ENCODE measurements at places on chromosomes 1 and 21.

GRCh38 chr1:66373157-66373591 is 160.8 kb upstream of the SGIP1 start:
- DNase-seq, result no peak

DNA sequence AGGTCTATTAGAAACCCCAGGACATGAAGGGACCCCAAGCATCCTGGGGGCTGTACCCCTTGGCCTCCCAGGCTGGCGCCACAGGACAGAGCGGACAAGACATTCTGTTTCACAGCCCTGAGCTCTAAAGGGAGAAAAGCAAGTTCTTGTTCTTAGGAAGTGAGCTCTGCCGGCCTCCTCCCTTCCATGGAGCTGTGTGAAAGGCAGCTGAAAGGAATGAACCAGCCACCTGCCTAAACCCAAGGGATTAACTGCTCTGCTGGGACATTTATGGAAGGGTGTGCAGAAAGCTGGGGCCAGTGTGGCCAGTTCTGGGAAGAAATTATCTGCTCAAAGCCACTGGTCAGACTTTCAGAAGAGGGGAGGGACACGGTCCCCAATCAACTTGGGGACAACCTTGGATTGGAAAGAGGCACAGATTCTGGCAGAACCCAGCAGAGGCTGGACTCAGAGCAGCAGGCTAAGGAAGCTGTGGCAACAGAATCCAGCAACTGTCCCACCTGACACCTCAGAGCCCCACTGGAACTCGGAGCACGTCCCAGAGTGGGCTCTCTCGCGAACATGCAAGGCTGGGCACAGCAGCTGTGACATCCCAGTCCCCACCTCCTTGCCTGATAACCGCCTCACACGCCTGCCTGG is 2.1 kb downstream of the KLHL21 start:
- DNase-seq, result no peak

DNA sequence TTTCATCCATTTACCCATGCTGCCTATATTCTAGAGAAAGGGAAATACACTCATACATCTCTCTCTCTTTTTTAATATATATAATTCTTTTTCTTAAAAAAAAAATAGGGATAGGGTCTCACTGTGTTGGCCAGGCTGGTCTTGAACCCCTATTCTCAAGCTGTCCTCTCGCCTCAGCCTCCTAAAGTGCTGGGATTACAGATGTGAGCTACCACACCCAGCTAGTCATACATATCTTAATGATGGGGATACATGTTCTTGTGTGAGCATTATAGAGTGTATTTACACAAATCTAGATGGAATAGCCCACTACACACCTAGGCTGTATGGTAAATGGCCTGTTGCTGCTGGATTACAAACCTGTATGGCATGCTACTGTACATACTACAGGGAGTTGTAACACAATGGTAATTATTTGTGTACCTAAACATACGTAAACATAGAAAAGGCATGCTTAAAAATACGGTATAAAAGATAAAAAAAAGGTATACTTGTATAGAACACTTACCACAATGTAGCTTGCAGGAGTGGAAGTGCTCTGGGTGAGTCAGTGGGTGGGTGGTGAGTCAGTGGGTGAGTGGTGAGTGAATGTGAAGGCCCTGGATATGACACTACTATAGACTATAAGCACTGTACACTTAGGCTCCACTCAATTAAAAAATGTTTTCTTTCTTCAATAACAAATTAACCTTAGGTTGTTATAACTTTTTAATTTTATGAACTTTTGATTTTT is 72.9 kb downstream of the IVNS1ABP start:
- no peak for DNase-seq

DNA sequence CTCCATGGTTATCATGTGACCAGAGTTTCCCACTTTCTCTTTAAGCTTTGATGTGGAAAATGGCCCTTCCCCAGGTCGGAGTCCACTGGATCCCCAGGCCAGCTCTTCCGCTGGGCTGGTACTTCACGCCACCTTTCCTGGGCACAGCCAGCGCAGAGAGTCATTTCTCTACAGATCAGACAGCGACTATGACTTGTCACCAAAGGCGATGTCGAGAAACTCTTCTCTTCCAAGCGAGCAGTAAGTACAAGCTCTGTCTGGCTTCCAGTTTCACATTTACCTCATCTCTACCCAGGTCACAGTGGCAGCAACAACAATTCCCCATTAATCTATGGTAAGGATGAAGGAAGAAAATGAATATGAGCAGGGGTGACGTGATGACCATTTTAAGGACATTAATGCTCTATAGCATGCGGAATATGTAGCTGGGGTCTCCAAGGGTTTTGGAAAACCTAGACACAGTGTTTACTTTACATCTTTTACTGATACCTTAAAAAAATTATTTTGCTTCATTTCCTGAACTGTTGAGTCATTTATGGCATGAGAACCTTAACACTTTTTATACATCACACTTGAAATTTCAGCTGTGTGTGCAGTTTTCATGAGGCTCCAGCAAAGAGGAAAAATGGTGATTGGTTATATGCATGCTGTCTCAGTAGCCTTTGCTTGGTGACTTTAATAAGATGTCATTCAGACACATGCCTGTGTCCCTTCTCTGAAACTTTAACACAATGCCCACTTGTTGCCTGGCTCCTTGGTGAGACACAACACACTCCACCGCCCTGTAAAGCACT is 286.3 kb upstream of the SGIP1 start:
- no peak for DNase-seq

DNA sequence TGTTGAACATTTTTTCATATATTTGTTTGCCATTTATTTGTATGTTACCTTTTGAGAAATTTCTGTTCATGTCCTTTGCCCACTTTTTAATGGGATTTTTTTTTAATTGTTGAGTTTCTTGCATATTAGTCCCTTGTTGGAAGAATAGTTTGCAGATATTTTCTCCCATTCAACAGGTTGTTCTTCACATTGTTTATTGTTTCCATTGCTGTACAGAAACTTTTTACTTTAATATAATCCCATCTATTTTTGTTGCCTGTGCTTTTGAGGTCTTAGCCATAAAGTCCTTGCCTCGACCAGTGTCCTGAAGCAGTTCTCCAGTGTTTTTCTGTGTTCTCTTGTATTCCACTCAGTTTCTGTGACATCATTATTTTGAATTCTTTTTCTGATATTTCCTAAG is 54.2 kb upstream of the B3GALT2 start:
- no peak for DNase-seq

DNA sequence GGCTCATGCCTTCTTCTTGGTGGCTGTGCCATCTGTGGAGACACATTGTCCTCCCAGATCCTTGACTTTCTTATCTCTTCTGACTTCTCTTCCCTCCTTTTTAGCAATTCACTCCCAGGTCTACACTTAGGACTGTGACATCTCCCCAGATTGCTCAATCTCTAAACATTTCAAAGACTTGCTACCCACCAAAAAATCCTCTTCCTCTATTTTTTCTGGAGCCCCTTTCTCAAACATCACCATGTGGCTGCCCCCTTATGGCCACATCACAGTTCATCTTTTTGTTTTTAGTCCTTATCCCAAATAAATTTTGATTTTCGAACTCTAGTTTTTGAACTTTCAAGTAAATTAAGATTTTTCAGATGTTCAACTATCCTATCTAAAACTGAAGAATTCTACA is 148.6 kb upstream of the HOOK1 start:
- DNase-seq, result no peak

- no peak for DNase-seq
These were observed 1.2 kb upstream of the CAMK2N1 start for GRCh38 chr1:20487236-20487590.

GRCh38 chr1:66354311-66355201 is 179.4 kb upstream of the SGIP1 start:
- no peak for DNase-seq

DNA sequence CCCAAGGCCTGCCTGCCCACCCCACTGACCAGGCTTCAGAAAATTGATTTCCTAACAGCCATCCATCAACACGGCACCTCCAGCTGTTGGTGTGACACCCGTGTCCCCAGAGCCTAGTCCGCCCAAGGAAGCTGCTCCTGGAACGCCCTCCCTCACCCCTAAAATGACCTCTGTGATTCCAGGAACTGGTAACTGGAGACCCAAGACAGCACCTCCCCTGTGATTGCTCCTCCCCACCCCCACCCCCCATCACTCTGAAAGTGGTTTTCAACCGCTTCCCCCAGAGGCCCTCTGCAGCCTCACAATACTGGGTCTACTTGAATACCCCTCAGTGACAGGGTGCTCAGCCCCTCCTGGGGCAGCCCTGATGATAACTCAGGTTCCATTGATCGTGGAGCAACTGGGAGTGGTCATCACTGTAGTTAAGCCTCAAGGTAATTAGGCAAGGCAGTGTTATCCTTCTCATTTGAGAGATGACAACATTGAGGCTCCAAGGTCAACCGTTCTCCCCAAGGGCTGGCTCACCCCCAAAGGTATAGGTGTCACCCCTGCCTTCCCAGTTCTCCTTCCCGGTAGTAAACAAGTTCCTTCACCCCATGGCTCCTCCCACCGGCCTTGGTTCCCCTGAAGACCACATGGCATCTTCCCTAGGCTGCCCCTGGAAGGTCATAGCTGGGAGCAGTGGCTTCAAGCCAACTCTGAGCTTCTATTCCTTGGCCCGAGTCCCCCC is 52.0 kb downstream of the TAS1R2 start:
- no peak for DNase-seq

GRCh38 chr1:35603468-35603867 is 30.4 kb downstream of the TFAP2E start:
- no peak for DNase-seq

GRCh38 chr1:207670997-207671396 is 26.1 kb downstream of the CR1L start:
- no peak for DNase-seq

GRCh38 chr1:228361314-228362140 is 45.1 kb downstream of the TRIM11 start:
- no peak for DNase-seq

GRCh38 chr1:223525957-223526356 is 132.7 kb downstream of the CCDC185 start:
- no peak for DNase-seq

DNA sequence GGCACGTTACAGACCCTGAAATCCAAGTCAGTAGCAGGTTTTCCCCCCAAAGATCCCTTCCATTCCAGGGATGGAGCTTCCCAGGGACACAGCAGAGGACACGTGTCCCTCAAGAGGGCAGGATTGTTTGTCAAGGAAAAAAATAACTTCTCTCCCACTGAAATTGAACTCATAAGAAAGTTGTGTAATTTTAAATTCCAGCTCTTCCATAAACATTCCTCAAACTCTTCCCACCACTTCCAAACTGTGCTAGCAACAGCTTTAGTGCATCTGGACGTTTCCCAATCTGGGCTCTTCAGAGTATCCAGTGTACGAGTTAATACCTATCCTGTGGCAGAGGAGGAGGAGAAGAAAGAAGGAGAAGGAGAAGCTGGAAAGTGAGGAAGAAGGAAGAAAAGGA is 79.6 kb downstream of the PSMG1 start:
- no peak for DNase-seq

DNA sequence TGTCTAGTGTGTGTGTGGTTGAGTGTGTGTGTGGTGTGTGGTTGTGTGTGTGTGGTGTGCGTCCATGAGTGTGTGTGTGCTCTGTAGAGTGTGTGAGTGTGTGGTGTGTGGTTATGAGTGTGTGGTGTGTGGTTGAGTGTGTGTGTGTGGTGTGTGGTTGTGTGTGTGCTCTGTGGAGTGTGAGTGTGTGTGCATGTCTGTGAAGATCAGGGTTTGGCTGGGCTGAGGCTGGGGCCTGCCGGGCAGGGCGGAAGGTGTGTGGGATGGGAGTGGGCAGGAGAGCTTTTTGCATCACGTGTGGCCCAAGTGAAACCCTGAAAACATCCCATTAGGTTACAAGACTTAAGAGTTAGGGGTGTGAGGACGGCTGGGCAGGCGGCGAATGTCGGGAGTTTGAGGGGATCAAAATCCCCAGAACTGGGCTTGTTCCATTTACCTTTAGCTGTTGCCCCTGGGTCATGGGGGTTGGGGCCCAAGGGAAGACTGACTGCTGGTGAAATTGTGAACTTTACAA is 2.9 kb upstream of the FCMR start:
- DNase-seq, result no peak

GRCh38 chr1:226203240-226203639 is 16.7 kb upstream of the ACBD3 start:
- no peak for DNase-seq

GRCh38 chr1:32336963-32337675 is 1.1 kb upstream of the MARCKSL1 start:
- DNase-seq, result no peak

DNA sequence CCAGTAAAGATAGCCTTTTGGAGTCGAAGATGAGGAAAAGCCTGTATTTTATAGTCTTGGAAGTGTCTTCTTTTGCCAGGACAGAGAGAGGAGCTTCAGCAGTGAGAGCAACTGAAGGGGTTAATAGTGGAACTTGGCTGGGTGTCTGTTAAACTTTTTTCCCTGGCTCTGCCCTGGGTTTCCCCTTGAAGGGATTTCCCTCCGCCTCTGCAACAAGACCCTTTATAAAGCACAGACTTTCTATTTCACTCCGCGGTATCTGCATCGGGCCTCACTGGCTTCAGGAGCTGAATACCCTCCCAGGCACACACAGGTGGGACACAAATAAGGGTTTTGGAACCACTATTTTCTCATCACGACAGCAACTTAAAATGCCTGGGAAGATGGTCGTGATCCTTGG is at the start of gene VCAM1:
Gene VCAM1, plus strand, starts transcription at position 253 of the 400 bp plus-strand sequence. Its CDS starts 119 bp downstream, at position 372.
- DNase-seq, result peak; percentile 3

DNA sequence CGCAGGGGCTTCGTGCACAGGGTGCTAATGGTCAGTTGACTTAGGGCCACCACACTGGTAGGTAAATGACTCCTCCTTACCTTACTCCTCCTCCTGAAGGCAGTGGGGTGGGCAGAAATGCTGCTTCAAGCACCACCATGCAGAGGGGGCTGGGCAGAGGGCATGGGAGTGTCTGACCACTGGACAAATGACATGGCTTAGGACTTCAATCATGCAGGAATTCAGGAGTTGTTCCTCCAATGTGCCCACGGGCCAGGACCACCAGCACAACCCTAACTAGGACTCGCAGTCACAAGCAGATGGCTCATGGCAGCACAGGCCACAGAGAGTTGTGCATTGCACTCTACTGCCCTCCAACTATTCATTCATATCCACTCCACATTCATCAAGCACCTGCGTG is 65.7 kb downstream of the KCND3 start:
- no peak for DNase-seq
